T-helper 17 cell (primary cell): ENCODE measurements at places on chromosomes 12 and 14. TPM values are rescaled to one million over a fixed set of nuclear protein-coding genes. Genes with fewer than 3 reads are reported as not detected.

- DNase-seq: no peak
Measured at GRCh38 chr12:111964935-111965334, 48.0 kb downstream of the TMEM116 start.

GRCh38 chr12:26919216-26919555 lies 18.6 kb downstream of the INTS13 start:
- DNase-seq: no peak

DNA sequence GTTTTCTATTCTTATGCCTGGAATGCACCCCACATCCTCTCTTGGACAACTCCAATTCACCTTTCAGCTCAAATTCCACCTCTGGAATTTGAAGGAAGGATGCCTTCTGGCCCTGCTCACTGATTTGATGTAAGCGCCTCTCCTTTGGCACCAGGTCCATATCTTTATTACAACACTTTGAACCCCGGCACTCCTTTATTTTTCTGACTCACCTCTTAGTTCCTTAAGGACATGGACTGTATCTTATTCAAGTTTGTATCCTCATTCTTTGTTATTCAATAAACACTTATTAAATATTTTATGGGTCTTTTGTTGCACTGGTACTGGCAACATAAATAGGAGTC lies 3.1 kb downstream of the GALC start:
- DNase-seq: no peak

DNA sequence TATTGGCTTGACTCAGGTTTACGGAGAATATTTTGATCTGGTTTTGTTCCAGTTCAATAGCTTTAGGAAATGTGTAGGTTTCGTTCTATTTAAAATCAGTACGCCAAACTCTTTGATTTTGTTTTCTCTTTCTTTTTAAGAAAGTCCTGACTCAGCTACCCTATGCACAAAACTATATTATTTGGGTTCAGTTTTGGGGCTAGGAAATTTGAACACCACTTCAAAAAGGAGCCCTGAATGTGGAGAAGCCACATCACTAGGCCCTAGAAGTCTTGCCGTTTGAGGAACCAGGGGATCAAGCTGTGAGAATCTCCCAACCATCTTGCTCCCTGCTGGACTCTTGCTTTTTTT lies 168.2 kb upstream of the BCL2L14 start:
- DNase-seq: no peak

DNA sequence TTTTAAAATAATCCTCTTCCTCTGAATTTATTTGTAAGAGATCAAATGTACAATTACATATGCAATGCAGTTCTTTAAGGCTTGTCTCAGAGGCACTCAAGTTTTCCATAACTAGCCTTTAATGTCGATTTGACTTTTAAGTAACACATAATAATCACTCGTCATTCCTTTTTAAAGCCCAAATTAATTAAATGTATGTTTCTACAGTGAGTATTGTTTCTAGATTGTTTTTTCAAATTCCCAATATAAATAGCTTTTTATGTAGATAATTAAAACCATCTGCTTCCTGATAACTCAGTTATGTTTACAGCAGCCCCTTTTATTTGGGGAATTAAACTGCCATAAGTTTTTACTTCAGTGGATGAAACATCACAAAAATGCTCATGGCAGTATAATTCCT lies 185.1 kb downstream of the ETNK1 start:
- no peak for DNase-seq

GRCh38 chr12:123948401-123948795 lies 24.2 kb downstream of the CCDC92 start:
- DNase-seq: no peak

- no peak for DNase-seq
Measured at GRCh38 chr12:39329876-39330275, 113.0 kb downstream of the KIF21A start.

DNA sequence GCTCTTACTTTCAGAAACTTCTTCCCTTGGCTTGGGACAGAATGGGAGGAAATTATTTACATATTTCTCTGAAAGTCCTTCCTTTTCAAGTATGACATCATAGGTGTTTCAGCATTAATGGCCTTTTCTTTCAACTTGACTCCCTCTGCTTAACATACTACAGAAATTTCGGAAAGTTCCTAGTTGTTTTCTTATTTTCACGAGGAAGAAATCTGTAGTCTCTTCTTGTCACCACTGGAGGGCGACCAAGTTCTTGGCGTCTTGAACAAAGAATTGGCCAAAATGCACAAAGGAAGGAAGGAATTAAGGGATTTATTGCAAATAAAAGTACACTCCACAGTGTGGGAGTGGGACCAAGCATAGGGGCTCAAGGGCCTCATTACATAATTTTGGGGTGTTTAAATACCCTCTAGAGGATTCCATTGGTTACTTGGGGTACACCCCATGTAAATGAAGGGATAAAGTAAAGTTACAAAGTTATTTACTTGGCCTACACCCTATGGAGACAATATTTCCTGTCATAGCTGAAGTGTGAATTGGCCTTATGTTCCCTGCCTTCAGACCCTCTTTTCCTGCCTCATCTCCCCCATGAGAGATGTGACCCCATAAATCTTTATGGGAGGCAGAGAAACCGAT lies 70.4 kb downstream of the RPL10L start:
- DNase-seq: no peak

- no peak for DNase-seq
Measured at GRCh38 chr12:47234576-47235141, 154.9 kb upstream of the AMIGO2 start.

- DNase-seq: no peak
Measured at GRCh38 chr14:99146616-99147365, 125.2 kb downstream of the BCL11B start.

GRCh38 chr12:111636209-111636945 lies 37.3 kb upstream of the ATXN2 start:
- DNase-seq: no peak

- no peak for DNase-seq
Measured at GRCh38 chr12:12540261-12541013, 22.2 kb downstream of the DUSP16 start.

DNA sequence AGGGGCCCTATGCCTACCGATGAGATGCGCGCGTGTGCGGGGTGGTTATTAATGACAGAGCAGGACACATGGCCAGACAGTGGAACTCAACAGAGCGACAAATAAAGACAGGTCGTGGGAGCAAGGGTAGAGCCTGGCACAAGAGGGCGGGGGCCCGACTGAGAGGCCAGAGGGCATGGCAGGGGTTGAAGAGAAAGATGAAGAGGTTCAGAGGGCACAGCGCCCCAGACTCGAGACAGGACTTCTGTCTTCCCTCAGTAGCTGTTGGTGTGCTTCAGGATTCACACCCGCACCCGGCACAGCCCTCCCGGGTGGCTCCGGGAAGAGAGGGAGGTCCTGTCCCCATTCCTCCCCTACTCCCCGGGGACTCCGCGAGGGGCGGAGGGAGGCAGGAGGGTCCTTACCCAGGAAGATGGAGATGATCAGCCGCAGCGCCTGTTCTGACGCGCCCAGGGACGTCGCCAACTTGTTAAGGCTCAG lies 366 bp downstream of the LPCAT3 start:
- no peak for DNase-seq

PIWIL1 gene
- not detected for total RNA-seq

SLC5A8 gene
- total RNA-seq: not detected

FBLN5 gene
- 6.6 TPM for total RNA-seq

CCDC177 gene
- not detected for total RNA-seq

RTL1 gene
- not detected for total RNA-seq

NRXN3 gene
- not detected for total RNA-seq
